Fibroblast of villous mesenchyme (primary cell): ENCODE measurements at places on chromosomes 2 and 18.

GRCh38 chr2:42797281-42797680, 4.9 kb upstream of the HAAO start:
- DNase-seq = no peak

GRCh38 chr2:4873364-4873763, 818.8 kb upstream of the SOX11 start:
- DNase-seq = no peak

GRCh38 chr2:62145478-62146100, 50.3 kb upstream of the B3GNT2 start:
- no peak for DNase-seq

- no peak for DNase-seq
Measured at GRCh38 chr2:236193026-236193425, 24.8 kb upstream of the GBX2 start.

- no peak for DNase-seq
Measured at GRCh38 chr2:2050446-2050845, 280.6 kb downstream of the MYT1L start.

DNA sequence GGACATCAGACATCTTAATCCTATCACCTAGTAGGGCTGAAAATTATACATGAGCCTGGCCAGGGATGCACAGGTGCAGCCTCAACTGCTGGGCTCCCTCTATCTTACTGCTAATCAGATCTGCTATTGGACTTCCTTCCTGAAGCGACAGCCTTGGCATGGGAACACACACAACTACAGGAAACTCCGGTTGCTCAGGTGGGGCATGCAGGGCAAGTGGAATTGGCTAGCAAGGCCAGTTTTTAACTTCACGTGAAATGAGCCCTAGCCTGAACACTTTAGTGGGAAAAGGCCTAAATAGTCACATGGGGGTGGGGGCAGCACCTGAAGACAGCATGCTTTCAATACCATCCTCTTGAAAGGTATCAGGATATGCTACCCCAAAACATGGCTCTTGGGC, 147.9 kb upstream of the NCKAP5 start:
- no peak for DNase-seq

DNA sequence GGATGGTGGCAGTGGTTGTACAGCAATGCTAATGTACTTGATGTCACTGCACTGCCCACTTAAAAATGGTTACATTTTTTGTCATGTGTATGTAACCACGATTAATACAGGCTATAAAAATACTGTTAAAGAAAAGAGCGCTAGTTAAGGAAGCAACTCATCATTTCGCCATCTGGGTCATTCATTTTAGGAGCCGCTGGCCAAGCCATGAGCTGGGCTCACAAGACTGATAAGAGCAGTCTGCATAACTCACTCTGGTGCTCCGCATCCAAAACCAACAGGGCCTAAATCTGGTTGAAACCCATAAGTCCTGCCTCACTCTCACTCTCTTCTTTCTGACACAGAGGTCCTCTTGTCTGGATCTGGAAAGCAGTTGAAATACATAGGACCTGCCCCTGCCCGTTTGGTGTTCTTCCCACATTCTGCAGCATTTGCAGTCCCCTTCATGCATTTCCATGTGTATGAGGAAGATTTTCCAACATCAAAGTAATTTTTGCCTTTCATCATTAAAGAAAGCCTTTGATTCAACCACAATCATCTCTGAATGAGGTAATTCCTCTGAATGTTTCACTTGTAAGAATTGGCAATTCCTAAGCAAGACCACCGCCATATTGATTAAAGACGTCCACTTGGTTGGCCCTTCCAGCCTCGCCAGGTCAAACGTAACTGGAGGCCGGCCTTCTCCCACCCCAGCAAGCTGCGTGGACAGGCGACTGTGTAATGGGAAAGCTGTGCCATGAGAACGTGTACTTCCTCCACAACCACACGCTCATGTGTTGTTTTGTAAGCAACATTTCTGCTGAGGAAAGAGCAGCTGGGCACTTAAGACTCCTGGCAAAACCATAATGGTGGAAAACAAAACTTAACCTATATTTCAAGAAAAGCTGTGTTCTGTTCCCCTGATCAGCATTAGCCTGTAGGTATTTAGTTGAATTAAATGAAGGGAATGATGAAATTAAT, 112.2 kb downstream of the VAPA start:
- DNase-seq = peak; percentile 43

DNA sequence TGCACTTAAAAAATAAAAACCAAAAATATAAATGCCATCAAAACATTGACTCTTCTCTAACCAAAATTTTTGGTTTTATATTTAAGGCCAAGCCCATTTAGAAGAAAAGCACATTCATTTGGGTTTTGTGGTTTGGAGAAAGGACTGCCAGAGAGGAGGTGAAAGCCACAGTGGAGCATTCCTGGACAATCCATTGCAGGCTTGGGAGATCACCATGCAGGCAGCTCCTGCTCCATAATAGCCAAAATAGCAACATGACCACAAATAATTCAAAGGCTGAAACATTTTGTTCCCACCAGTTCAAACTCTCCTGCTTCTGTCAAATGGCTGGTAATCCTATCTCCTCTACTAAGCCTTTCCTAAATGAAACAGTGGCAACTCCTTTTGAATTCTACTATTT, 73.5 kb downstream of the GALNT3 start:
- DNase-seq = peak; percentile 46

DNA sequence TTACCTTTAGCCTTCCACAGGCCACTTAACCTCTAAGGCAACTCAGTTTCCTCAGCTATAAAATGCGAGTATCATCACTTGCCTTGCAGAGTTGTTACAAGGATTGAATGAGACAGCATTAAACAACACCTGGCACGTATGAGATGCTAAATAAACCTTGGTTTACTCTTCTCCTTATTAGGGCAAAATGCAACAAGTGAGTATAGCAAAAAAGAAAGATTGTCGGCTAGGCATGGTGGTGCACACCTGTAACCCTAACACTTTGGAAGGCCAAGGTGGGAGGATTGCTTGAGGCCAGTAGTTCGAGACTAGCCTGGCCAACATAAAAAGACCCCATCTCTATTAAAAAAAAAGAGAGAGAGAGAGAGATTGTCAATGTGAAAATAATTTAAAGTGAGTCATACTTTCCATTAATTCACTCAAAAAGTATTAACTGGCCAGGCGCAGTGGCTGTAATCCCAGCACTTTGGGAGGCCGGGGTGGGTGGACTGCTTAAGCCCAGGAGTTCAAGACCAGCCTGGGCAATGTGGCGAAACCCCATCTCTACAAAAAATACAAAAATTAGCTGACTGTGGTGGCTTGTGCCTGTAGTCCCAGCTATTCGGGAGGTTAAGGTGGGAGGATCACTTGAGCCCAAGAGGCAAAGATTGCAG, 8.0 kb downstream of the ATAD2B start:
- no peak for DNase-seq

DNA sequence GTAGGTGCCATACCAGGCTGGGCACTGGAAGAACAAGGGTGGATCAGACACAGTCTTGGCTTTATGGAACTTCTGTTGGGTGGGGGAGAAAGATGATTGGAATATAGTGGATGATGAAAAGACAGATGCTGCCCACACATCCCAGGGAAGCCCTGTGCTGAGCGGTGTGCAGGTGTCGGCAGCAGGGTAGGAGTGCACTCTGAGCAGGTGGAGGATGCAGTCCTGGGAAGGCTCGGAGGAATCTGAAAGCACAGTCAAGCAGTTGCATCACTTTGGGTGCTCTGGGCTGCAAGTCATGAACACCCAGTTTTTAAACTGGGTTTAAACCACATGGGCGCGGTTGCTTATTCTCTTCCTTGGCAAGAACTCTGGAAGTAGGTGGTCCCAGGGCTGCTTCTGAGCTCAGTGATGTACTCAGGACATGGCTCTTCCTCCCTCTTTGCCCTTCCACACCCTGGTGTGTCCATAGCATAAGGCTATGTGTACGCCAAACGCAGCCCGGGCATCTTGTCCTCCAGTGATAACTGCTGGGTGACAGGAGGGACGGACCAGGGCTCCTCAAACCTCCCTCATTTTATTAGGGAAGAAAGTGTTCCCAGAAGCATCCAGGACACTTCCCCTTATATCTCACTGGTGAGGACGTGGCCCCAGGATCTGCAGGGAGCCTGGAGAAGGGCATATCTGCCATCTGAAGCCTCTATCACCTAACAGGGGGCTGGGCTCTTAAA, 84.0 kb downstream of the SH3RF3 start:
- peak; percentile 27 for DNase-seq

GRCh38 chr2:230614913-230615332, 97.7 kb upstream of the CAB39 start:
- no peak for DNase-seq

DNA sequence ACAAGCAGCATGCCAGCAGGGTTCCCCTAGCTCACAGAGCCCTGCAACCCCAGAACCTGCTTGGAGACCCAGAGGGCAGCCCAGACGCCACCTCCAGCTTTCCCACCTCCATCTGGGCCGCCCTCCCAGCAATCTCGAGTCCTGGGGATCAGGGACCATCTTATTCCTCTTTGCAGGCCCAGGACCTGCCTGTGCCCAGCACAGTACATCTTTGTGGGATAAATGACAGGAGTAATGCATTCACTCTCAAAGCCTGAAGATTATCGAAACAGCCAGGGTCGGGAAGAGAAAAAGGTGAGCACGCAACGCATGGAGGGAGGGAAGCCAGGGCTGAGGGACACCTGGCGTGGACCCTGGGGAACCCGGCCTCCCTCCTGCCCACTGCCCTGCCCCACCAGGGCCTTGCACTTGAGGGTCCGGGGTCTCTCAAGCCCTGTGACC, 144.1 kb downstream of the NDUFA10 start:
- DNase-seq = no peak

- DNase-seq = no peak
Measured at GRCh38 chr2:25557179-25558036, 116.0 kb downstream of the DTNB start.

DNA sequence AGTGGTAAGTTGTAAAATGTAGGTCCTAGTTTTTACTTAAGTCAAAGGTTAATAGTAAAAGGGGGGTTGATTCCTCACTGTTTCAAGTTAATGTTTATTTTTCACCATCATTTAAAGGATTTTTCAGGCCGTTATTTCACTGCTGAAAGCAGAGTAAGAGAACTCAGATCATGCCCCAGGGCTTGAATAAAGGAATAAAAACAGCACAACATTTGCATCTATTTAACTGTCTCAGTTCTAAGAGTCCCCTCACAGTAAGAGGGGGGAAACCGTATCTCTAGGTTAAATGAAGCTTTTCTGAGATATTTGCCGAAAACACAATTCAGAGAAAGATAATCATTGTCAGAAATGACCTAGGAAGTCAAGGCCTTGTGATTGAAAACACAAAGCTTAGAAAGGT, 138.2 kb upstream of the KCTD1 start:
- no peak for DNase-seq

- peak; percentile 15 for DNase-seq
Measured at GRCh38 chr2:236607471-236608187, 38.0 kb downstream of the ACKR3 start.

- no peak for DNase-seq
Measured at GRCh38 chr2:119384971-119385370, 18.2 kb downstream of the DBI start.

DNA sequence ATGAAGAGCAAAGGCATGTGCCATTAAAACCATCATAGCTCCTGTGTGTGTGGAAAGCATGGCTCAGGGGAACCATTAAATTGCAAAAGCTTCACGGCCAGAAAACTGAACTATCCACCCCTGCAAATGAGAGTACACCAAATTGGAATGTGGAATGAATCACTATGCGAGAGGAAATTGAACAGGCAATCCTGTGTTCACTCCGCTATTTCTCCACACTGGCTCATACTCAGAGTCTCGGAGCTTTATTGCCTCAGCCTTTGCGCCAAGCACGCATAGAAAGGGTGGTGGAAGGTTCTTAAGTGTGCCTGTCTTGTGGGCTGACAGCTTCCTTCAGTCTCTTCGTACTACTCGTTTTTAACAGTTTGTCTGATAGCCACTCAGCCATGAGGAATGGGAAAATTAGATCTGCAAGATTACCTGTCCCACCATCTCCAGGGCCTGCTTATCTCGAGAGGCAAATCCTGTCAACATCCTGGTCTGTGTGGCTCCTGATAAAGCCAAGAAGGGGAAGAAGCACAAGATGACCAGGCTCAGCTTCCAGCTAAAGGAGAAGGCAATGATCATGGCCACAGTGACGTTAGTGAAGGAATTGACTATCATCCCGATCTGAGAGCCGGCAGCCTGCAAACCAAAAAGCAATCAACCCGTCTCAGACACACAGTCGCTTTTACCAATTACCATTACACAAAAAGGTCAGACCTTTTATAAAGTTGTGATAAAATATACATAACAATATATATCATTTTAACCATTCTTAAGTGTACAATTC, 34.9 kb downstream of the G6PC2 start:
- peak; percentile 57 for DNase-seq

GRCh38 chr2:6352247-6352646, 513.5 kb downstream of the CMPK2 start:
- DNase-seq = no peak

- DNase-seq = no peak
Measured at GRCh38 chr2:40287195-40287594, 164.7 kb downstream of the SLC8A1 start.

DNA sequence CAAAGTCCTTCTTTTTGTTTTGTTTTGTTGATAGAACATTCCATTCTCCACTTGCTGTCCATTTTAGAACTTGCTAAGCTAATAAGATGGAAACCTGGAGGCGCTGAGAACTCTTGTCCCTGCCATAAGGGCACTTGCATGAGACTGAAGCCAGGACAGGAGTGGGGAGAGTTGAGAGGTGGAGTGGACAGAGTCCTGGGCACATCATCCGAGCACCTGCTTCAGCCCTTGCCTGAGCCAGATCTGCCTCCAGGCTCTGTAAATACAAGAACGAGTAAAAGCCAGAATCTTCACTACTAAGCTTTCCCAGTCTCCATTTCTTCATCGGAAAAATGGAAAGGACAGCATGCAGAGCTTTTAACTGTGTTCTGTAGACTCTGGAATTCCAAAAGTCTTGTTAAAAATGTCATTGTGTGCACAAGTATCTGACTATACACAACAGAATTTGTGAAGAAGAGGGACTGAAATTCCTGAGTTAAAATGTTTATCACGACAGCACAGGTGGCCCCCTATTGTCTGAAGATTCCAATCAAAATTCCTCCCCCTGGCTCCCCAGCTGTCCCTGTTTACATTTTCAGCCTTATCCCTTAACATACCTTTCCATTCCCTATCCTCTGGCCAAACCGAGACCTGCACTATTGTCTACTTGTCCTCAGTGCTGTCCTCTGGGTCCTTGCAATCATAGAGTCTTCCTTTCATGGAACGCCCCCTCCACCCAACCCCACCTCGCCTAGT, 498.2 kb upstream of the TNP1 start:
- DNase-seq = no peak

- peak; percentile 33 for DNase-seq
Measured at GRCh38 chr2:229719926-229720647, 5.7 kb upstream of the DNER start.

GRCh38 chr2:27653397-27653796, 10.0 kb downstream of the SUPT7L start:
- DNase-seq = no peak
